ENCODE measurements at places on chromosomes 4 and X.

GRCh38 chr4:94544811-94545210 lies 93.1 kb downstream of the PDLIM5 start:
- no peak for DNase-seq

DNA sequence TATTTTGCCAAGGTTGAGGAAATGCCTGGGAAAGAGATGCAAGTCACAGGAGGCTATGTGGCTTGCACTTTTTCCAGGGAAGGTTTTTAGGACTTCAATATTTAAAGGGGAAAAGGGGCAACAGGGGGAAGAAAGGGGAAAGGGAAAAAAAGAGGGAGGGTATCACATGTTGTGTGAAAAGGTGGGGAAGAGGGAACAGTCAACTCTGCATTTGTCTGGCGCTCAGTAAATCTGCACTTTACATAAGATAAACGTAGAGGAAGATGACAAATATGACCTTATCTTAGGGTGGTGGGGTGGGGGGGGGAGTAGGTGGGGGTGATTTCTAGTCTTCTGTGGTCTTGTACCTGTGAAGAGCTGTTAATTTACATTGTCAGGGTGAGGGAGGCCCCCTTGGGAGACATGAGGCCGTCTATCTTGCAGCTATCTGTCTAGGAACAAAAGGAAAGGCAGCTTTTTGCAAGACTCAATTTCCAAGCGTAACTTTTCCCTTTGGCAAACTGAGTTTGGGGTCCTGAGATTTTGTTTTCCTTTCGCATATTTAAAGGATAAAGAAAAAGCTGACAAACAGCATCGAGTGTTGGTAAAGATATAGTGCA lies 71.5 kb upstream of the UCP1 start:
- DNase-seq = no peak

- DNase-seq = no peak
Observed at GRCh38 chr4:65599340-65599739, 70.9 kb downstream of the EPHA5 start.

- no peak for DNase-seq
Observed at GRCh38 chr4:75924309-75924827, 16.4 kb downstream of the NAAA start.

- no peak for DNase-seq
Observed at GRCh38 chr4:187732524-187732923, 263.0 kb upstream of the ZFP42 start.

DNA sequence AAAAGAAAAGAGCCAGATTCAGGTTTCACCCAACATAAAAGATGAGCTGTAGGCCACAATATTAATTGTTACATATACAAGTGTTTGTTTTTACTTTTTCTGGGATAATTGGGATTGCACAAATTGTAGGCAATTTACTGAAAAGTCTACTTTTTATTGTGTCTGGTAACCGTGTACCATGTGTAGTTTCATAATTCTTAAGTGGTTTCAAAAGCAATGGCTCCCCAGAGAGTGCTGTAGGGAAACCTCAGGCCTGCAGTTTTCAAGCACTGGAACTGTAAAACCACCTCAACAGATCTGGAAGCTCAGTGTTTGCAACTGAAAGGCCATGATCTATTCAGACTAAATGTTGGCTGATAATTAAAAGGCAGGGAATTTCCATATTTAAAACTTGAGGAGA lies 53.9 kb upstream of the MMAA start:
- DNase-seq = no peak

DNA sequence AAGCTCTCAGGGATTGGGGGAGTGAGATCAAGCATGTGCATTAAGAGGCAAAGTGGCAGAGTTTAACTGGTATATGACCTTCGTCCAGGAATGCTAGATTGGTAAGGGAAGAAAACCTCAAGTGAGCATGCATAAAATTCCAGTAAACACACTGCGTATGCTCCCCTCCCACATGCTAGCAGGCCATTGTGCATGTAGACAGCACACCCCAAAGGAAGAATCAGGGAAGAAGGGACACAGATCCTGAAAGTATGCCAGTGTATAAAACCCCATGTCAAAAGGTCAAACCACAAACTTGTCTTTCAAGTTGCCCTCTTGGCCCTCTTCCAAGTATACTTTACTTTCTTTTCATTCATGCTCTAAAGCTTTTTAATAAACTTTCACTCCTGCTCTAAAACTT lies 405.2 kb upstream of the CNKSR2 start:
- DNase-seq = peak; percentile 75

- no peak for DNase-seq
Observed at GRCh38 chrX:105462186-105462585, 241.7 kb upstream of the TEX13A start.

DNA sequence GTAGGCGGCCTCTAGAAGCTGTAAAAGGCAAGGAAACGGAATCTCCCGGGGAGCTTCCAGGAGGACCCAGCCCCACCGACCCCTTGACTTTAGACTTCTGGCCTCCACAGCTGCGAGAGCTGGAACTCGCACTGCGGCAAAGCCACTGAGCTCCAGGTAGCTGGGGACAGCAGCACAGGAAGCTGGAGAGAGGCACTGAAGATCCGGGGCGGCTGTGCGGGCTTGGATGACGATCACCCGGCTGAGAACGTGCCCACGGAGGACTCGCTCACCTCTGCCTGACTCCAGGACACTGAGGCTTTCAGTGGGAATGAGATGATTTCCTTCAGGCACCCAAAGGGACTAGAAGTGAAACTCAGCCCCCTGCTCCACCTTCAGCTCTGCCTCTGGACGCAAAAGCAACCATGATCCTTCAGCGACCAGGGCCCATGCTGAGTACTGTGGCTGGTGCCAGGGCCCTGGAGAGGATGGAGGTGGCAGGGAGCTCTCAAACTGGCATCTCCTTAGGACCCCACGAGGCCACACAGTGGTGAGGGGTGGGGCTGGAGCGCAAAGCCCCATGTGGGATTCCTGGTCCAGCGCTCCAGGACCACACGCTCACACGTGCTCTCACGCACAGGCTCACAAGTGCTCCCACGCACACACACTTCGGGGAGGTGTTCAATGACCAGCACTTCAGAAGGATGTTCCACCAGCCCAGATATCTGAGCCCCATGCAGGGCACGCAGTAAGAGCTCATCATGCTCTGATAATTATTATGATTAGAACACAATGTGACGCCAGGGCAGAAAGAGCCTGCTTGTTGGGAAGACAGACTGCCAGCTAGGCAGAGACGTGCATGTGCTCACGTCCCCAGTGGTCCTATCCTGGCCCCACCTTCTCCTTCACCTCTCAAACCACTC lies 47.2 kb downstream of the ADRA2C start:
- no peak for DNase-seq

- no peak for DNase-seq
Observed at GRCh38 chrX:151722241-151722846, 6.5 kb downstream of the FATE1 start.

DNA sequence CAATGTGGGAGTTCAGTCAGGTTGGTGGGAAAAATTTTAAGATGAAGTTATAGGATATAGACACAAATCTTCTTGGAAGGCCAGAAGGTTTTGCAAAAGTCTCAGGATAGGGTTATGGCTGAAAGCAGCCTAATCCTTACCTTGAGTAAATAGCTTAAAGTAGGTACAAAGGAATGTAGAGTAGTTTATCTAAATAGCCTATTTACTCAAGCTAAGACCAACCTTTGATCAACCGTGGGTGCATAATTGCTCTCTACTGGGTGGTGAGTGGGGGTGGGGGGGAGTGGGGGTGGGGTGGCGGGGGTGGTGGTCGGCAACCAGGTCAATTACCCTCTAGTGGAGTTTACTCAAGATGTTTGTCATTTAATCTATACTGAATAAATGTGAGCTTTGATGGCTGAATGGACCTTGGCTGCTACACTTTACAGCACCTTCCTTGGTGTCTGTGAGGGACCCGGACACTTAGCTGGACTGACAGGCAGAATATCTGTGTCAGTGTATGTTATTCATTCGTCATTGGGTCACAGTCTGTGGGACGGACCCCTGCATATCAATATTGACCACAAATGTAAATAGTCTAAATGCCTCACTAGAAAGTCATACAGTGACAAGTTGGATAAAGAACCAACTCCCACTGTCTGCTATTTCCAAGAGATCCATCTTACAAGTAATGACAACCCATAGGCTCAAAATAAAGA lies 545.7 kb upstream of the PABPC4L start:
- DNase-seq = no peak

DNA sequence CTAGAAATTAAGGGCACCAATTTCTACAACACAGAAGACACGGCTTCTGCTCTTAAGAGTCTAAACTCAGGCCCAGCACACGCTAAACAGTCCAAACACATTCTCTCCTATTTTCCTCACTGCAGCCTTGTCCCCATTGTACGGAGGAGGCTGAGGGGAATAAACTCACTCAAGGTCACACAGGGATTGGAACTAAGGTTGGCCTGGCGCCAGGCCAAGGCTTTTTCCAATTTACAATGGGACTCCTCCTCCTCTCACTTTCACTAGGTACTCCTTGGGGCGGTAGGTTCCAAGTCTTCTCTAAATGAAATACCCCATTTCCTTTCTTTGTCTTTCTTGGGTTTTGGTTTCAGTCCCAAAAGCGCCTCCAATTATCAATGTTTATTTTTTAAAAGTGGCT lies 48.7 kb upstream of the CRMP1 start:
- DNase-seq = no peak

GRCh38 chr4:1233641-1234308 lies 15.2 kb downstream of the CTBP1 start:
- DNase-seq = no peak

DNA sequence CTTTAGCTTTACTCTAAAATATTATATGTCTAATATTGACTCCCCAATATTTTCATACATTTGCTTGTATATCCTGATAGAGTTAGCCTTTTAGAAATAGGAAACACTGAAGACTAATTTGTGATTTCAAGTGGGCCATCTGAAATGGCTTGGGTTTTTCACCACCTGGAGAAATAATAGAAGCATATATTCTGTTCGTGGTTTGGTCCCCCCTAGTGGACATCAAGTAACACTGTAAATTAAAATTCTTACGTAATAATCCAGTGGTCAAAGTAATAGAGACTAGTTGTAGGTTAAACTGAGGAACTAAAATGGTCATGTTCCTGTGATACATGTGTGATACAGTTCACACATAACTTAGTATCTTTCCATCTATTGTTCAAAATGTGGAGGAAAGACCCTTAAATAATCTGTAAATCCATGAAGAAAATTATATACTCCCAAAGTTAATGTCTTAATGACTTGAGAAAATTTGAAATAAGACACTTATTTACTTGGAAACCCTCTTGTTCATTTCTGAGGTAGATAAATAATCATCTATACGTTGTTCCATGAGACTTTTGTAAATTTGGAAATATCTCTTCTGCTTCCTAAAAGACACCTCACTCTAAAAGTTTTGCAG lies 79.8 kb upstream of the SMARCAD1 start:
- peak; percentile 30 for DNase-seq

DNA sequence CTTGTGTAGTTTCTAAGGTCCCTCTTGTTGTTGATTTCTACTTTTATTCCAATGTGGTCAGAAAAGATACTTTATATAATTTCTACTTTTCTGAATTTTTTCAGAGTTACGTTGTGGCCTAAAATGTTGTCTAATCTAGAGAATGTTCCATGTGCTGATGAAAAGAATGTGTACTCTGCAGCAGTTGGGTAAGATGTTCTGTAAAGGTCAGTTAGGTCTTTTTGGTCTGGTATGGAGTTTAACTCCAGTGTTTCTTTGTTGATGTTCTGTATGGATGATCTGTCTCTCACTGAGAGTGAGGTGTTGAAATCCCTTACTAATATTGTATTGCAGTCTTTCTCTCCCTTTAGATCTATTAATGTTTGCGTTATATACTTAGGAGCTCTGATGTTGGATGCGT lies 37.0 kb upstream of the GPRIN3 start:
- no peak for DNase-seq

- peak; percentile 49 for DNase-seq
Observed at GRCh38 chrX:118702741-118703140, 24.7 kb upstream of the IL13RA1 start.

DNA sequence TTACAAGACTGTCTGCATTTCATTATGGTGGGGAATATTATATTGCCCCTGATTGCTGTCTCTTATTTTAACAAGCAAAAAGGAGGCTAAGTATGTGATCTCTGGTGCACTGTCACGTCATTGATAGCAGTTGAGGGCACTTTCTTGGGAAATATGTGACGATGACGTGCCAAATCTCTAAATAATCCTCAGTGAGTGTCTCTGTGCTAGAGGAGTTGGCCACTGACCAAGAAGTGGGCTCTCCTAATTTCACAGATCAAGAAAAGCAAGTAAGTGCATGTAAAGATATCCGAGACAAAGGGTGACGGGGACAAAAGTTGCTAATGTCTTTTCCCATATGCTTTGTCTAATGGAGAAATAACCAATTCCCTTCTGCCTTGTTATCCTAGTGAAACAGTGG lies 487.4 kb upstream of the TENM3 start:
- no peak for DNase-seq

GRCh38 chr4:89837385-89837992 lies 528 bp upstream of the SNCA start:
- DNase-seq = peak; percentile 12

DNA sequence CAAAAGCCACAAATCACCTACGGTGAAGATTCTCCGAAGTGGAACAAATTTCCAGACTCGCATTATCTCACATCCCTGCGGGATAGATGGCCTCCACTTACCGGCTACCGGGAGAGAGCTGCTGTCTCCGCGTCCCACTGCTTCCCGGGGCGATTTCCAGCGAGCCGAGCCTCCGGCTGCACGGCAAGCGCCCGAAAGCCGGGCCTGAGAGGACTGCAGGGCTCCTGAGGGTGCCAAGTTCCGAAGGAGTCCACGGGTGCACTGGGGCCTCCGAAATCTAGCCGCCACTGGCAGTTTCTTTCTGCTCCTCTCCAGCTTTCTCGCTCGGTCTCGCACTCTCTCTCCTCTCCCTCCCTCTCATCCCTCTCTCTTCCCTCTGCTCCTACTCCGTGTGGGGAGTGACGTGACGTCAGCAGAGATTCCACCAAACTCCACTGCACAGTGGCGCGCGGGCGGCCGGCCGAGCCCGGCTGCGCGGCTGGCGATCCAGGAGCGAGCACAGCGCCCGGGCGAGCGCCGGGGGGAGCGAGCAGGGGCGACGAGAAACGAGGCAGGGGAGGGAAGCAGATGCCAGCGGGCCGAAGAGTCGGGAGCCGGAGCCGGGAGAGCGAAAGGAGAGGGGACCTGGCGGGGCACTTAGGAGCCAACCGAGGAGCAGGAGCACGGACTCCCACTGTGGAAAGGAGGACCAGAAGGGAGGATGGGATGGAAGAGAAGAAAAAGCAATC lies 14.0 kb upstream of the PITX2 start:
- DNase-seq = peak; percentile 84

DNA sequence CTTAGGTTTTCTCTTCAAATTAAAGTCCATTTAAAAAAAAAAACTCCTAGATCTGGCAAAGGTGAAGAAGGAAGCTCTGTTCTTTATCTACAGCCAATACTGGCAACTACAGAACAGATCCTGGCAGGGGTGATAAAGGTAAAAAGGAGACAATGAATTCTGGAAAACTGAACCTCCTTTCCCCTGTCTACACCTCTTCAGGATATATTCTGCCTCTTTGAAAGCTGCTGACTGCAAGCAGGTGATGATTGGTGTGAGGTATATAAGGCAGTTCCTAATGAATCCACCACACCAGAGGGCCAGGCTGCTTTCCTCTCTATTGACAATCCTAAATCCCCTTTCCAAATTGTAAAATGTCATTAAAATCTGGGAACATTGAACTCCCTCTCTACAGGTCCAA lies 370.1 kb downstream of the PPP3CA start:
- no peak for DNase-seq

- DNase-seq = no peak
Observed at GRCh38 chr4:91838181-91838861, 465.4 kb upstream of the GRID2 start.

- no peak for DNase-seq
Observed at GRCh38 chr4:3290476-3290875, 2.3 kb upstream of the RGS12 start.
